Dermis microvascular lymphatic vessel endothelial cell (primary cell): ENCODE measurements at places on chromosomes 12 and 14. TPM values are rescaled to one million over a fixed set of nuclear protein-coding genes. Genes with fewer than 3 reads are reported as not detected.

DNA sequence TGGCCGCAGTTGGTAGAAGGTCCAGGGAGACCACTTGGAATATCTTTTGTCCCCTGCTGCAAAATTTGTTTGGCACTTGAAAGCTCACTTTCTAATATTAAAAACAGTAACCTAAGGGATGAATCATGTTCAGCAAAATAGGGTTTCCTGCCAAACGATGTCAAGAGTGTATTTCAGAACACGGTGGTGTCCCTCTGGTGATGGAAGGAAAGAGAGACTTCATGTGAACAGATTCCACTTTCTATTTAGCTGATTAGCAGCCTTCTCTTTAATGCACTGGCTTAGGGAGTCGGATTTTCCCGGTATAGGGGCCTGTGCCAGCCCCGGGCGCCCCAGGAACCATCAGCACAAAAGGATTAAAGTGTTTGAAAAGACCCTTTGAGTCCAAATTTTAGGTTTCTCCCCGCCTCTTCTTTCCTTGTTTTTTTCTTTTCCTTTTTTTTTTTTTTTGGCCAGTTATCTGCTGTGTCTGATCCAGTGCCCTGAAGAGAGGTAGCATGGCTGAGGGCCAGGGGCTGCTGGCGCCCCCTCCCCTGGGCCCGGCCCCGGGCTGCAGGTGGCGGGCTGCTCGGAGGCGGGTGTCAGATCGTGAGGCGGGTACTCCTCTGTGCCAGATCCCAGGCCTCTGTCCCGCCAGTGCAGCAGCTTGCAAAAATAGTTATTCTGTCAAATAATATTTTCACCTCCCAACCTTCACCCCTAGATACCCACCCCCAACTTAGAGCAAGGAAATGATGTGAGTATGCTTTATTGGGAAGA is 88.3 kb downstream of the TESC start:
- DNase-seq = no peak

GRCh38 chr12:1691123-1692007 is 495 bp downstream of the ADIPOR2 start:
- DNase-seq = peak; percentile 32

The ARMH4 gene
- total RNA-seq = 1.4 and 1.5 TPM in 2 replicates

- peak; percentile 45 for DNase-seq
Measured at GRCh38 chr12:74365178-74365964, 172.3 kb upstream of the ATXN7L3B start.

GRCh38 chr12:5022465-5023061 is 21.1 kb upstream of the KCNA5 start:
- DNase-seq = peak; percentile 24

DNA sequence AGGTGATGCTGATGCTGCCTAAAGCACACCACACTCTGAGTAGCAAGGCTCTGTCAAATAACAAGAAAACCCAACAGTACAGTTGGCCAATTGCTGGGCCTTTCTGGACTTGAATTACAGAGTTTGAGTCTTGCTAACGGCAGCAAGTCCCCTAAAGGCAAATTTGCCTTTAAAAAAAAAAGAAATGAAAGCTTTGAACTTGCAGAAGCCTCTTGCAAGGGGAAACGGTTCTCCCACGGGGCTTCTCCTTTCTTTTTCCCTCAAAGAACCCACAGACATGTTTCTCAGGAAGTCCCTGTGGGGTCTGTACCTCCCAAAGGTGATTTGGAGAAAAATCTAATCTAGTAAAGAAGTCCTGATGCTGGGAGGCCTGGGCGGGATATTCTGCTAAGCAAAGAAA is 191.3 kb upstream of the MYL2 start:
- DNase-seq = no peak

DNA sequence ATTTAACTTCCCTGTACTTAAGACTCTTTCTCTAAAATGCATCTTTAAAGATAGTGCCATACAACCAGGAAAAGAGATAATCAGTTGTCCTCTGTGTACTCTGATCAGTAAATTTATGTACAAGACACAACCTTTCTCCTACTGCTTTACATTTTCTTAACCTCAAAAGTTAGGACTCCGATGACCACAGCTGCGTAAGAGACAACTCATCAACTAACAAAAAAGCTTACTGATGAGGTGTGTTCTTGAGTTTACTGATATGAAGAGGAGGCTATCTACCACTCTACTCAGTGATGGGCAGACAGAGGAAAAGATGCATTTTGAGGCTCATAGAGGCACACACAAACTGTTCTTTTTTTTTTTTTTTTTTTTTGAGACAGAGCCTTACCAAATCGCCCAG is 71.4 kb upstream of the HIF1A start:
- DNase-seq = no peak

The INHBE gene
- not detected in 2 replicates for total RNA-seq

DNA sequence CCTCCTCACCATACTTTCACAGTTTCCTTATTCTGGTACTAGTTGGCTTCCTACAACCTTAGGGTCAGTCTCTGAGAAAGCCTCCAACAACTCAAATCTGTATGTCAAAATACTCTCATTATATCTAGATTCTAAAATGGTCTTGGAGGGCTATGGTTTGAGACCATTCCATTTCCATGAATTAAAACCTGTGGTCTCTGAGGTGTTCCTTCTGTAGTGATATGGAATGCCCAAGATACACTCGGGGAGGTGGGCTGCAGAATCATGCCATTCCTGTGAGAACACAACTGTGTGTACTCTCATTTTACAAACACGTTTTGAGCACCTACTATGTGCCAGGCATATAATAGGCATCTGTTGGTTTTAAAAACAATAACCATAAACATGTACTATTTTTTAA is 74.0 kb downstream of the FERMT2 start:
- DNase-seq = no peak

The NKX2-1 gene
- not detected in 2 replicates for total RNA-seq

- no peak for DNase-seq
Measured at GRCh38 chr14:67766035-67766680, 50.2 kb downstream of the ZFYVE26 start.

The OR4K13 gene
- total RNA-seq = not detected in 2 replicates

The MGAT4C gene
- under 0.01 and 0.13 TPM in 2 replicates for total RNA-seq
